ENCODE measurements at places on chromosomes 16 and 17.

DNA sequence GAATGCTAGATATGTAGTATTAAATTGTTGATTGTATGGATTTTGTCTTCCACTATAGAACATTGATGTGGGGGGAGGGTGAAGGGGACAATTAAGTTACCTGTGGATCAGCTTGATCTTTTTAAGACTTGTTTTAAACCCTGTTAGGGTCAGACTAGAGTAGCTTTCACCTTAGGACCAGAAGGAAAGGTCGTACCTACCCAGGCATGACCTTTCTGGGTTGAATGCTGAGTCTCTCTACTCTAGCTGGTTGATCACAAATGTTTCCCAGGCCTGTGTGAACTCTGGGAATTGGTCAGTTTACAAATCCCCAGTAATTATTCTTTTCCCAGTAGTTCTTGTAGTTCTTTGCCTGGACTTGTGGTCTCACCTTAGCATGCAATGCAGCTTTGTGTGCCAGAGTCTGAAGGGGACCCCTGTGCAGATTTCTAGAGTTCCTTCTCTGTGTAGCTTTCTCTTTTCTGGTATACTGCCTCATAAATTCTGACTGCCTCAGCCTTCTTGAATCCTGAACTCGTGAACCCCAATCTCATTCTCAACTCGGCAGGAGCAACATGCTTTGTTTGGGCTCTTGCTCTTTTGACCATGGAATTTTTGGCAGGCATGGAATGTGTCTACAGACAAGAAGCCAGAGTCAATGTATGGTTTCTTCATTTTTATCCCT, 54.1 kb downstream of the VMP1 start:
- DNase-seq = no peak

DNA sequence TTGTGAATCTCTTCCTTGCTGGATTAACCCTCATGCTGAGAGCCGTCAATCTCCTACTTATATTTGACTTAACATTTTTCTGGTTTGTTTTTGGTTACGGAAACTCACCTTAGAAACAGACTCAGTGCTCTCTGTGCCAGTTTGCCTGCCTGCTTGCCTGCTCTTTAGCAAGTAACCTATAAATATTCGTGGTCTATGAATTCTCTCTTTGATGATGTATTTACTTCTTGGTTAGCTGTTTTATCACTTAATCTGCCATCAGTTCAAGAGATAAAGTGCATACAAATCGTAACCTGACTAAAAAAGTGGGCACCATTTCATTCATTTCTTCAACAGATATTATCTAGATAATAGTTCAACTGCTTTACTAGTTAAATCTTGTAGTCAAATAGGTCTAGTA, 26.7 kb downstream of the CYB5B start:
- DNase-seq = no peak

DNA sequence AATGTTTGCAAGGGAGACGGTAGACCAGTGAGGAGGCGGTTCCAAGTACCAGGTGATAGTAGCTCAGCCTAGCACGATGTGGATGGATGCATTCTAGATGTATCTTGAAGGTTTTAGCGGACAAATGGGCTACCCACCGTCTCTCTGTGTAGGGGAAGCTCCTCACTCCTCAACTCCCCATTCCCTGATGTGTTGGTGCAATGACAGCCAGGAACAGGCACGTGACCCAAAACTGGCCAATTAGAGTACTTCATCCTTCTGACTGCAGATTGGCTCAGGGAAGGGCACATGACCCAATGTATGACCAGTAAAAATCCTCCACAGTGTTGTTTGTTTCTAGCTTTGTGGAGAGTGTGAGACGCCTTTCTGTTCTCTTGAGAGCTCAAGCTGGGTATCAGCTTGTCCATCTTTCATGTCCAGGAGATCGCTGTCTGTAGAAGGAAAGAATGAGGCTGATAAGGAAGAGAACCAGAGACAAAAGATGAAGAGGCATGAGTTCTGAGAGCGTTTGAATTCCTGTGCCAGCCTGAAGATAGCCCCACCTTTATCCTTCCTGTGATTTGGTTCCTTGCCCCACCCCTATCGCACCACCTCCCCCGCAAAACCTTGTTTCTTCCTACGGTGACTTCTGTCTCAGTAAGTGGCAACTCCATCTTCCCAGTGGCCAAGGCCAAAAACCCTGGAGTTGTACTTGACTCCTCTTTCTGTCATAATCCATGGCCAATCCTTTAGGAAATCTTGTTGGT, 2.3 kb upstream of the BORCS6 start:
- DNase-seq = peak; percentile 90

DNA sequence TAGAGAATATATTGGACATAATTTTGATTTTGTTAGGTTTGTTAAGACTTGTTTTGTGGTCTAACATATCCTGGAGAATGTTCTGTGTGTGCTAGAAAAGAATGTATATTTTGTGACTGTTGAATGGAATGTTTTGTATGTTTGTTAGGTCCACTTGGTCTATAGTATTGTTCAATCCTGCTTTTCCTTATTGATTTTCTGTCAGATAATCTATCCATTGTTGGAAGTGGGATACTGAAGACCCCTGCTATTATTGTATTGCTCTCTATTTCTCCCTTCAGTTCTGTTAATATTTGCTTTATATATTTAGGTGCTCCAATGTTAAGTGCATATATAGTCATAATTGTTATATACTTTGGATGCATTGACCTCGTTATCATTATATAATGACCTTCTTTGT, 33.0 kb upstream of the NKD1 start:
- no peak for DNase-seq

DNA sequence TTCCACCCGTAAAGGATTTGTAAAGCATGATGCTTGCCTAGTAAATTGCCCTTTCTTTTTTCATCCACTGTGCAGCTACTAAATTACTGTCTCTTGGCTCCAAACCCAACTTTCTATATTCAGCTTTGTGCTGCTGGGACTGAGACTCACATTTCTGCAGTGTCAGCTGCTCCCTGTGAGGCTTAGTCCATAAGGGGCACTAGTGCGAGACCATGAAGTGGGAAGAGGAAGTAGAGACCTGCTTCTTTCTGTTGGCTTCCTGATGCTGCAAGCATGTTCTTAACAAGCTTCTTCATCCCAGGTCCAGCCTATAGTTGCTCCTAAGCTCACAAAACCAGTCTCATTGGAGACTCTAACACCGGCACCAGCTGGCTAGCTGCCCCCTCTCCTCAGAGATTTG, 74.9 kb upstream of the HS3ST2 start:
- no peak for DNase-seq

DNA sequence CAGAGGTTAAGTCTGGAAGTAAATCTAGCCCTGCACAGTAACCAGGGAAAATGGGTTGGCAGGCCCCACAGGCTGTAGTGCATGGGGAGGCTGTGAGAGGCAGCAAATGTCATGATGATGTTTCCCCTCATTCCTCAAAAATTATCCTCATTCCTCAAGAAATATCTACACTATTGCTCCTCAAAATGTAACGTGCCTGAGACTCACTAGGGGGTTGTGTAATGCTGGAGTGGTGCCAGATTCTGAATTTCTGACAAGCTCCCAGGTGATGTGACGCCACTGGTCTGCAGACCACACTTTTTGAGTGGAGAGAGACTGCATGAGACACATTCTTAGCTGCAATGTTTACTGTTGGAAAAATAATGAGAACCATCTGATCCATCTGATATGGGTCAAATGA, 1.2 kb upstream of the MPP3 start:
- DNase-seq = no peak

- no peak for DNase-seq
Observed at GRCh38 chr17:82160075-82160474, 52.6 kb downstream of the CCDC57 start.

DNA sequence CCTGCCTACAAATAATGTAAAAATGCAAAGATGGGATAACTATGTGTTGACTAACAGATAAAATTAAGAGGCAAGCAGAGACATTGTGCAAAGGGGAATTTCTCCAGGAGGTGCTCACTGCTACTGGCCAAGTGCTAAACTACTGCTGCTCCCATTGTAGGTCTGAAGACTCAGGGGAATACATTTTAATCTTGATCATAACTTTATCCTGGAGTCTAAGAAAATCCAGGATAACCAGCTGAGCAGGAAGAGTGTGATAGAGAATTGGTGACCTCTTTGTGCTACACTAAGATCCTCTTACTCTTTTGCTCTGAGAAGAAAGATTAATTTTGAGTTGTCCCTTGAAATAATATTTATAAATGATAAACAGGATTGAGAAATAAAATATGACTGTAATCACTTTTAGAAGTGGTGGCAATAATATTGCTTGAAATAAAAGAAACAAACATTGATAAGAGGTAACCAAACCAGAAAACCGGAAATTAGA, 5.9 kb downstream of the RNF43 start:
- no peak for DNase-seq

DNA sequence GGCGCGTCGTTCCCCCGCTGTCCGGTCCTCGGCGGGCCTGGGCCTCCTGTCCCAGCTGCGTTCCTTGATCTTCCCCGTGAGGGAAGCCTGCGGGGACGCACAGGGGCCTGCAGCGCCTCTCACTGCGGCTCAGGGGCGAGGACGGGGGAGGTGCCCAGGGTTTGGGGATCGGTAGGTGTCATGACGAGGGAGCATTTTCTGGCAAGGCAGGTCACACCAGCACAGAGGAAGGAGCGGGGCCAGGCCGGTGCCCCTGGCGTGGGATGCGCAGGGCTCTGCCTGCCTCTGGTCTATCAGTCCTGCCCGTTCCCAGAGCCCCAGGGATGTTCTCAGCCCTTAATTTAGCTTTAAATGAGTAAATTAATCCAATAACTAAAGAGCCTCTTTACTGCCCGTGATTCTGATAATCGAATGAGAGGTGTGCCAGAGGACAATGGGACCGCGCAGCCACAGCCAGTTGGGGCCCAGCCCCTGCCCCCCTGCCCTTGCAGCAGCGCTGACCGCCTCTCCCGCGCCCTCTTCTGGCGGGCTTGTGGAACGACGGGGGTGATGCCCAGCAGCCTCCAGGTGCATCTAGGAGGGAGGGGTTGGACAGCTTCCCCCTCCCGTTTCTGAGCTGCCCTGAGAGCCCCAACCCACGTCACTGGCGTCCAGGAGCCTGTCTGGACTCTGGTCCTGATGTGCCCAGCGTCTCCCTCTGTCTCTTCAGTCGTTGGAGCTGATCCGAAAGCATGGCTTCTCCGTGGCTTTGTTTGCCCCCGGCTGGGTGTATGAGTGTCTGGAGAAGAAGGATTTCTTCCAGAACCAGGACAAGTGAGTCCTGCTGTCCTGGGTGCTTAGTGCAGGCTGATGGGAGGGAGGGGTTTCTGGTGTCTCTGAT, 7.9 kb downstream of the ENGASE start:
- DNase-seq = peak; percentile 51

- DNase-seq = peak; percentile 83
Observed at GRCh38 chr17:76687298-76688164, 23.2 kb downstream of the MXRA7 start.

DNA sequence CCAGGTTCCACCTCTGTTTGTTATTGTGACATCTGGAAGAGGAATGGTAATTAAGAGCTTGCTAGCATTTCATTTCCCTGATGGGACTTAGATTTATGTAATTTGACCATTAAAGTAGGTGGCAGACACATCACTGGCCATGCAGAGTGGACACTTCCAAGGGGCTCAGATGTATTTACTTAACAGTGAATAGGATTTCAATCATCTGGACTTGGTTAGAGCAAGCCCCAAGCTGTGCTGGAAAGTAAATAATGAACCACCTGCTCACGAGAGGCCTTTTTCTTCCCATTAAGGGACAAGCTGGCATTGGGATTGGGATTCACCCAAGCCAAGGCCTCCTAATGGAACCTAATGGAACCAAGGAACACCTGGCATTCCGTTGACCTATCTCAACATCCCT, 395.3 kb downstream of the HS3ST4 start:
- no peak for DNase-seq

DNA sequence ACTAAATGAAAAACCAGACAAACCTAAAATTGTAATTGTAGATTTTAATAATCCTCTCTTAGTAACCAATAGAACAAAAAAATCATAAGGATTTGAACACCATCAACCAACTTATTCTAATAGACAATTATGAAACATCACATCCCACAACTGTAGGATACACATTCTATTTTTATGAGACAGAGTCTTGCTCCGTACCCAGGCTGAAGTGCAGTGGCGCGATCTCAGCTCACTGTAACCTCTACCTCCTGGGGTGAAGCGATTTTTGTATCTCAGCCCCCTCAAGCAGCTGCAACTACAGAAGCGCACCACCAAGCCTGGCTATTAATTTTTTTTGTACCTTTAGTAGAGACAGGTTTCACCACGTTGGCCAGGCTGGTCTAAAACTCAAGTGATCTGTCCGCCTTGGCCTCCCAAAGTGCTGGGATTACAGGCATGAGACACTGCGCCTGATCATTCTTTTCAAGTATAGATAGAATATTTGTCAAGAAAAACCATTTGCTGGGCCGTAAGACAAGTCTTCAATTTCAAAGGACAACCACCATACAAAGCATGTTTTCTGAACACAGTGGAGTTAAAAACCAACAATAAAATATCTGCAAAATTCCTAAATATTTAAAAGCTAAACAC, 49.8 kb downstream of the CREBBP start:
- no peak for DNase-seq

GRCh38 chr17:50952013-50952412, 85.9 kb upstream of the TOB1 start:
- no peak for DNase-seq

- no peak for DNase-seq
Observed at GRCh38 chr16:81661082-81661481, 118.0 kb upstream of the PLCG2 start.

DNA sequence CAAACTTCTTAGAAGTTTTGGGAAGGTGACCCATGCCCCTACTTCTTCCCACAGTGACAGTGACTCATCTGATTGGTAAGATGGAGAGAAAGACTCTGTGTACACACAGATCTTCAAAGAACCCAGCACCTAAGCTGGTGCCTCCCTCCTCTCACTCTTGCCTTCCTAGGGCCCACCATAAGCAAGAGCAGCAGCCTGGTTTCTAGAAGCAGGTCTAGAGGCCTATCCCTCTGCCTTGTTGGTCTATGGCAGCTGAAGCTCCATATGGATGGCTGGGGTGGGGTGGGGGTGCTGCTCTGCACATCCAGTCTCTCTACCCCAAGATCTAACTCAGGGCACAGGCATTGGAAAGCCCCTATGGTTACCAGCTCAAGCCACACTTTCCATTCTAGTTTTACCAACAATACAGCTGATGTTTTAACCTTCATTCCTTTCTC, 47.5 kb downstream of the STAT3 start:
- no peak for DNase-seq

- DNase-seq = no peak
Observed at GRCh38 chr17:57963149-57963511, 7.9 kb upstream of the CUEDC1 start.

DNA sequence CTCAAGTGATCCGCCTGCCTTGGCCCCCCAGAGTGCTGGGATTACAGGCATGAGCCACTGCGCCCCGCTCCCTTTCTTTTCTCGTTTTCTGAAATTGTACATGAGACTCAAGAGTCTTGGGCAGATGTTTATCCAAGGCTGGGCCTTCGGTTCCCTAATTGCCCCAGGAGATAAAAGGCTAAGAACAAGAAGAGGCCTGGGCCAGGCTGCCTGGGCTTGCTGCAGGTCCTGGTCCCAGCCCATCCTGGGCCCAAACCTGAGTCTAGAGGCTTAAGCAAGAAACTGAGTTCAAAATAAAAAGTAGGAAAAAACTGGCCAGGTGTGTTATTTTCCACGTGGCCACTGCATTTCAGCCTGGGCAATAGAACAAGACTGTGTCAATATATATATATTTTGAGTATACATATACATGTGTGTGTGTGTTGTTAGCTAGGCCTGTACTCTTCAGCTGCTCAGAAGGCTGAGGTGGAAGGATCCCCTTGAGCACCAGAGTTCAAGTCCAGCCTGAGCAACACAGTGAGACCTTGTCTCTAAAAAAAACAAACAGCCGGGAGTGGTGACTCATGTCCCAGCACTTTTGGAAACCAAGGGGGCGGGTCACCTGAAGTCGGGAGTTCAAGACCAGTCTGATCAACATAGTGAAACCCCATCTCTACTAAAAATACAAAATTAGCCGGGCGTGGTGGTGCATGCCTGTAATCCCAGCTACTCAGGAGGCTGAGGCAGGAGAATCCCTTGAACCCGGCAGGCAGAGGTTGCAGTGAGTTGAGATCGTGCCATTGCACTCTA, 6.8 kb upstream of the CLUH start:
- no peak for DNase-seq

Data from femur (tissue), 1 donor.